ENCODE measurements at places on chromosomes 13 and 19.
A peak's percentile ranks its signal among the peaks of the same experiment; 100 is the strongest.

- peak; percentile 22 for DNase-seq
These were observed 799 bp upstream of the USPL1 start for GRCh38 chr13:30616927-30617314.

DNA sequence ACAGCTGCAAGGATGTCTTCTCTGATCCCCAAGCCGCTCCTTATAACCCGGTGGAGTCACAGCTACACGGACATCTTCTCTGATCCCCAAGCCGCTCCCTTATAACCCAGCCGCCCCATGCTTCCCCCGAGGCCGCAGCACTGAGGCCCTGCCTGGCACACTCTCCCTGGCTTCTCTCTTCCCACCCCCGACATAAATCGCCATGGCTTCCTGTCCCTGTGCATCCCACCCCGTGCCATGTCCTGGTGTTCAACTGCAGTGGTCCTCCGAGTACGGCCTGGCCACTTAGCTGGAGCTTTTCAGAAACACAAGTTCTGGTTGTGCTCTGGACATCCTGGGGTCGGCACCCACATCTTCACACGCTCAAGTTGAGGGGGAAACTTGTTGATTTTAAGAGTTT lies 60.4 kb downstream of the RASA3 start:
- no peak for DNase-seq

GRCh38 chr19:5621311-5621944 lies 1.1 kb downstream of the SAFB2 start:
- DNase-seq = peak; percentile 9

DNA sequence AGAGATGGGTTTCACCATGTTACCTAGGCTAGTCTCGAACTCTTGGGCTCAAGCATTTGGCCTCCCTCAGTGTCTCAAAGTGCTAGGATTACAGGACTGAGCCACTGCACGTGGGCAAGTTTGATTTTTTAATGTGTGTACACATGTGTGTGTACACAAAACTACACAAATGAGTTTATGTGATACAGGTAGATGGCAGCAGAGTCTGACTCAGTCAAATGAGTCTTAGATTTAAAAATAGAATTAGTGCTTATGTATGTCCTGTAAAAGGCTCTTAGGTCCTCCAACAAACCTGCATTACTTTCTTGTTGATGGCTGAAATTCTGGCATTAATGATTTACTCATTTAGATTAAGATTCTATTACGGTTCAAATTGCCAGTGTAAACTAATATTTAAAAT lies 293.7 kb downstream of the PCDH17 start:
- no peak for DNase-seq

DNA sequence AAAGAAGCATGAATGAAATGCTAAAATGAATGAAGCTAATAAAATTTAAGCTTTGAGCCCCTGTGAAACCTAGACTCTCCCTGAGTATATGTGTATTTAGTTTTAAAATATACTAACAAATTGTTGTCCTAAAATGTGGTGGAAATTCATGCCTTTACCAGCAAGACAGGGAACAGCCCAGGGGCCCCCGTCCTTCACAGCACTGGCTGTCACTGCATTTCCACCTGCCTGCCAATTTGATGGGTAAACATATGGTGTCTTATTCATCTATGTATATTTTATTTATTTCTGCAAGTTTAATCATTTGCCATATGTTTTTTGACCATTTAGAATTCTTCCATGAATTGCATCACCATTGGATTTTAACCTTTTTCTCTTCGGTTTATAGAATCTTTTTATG lies 463.7 kb upstream of the NBEA start:
- no peak for DNase-seq

GRCh38 chr13:55439450-55439849 lies 1701.3 kb upstream of the PRR20A start:
- DNase-seq = no peak
